ENCODE measurements at places on chromosomes 5 and 9.

- no peak for DNase-seq
Measured at GRCh38 chr5:42108468-42108867, 183.4 kb downstream of the FBXO4 start.

DNA sequence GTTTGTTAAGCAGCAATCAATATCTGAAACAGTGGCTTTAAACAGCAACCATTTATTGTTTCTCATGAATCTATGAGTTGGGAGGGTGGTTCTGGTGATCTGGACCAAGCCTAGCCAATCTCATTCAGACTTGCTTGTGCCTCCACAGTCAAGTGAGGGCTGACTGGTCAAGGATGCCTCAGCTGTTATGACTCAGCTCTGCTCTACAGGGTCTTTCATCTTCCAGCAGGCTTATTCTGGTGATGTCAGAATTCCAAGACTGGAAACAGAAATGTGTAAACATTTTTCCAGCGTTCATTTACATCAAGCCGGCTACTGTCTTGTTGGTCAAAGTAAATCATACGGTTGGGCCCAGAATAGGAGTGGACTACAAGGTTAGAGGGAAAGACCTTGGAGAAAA, 2.5 kb upstream of the PIP5K1B start:
- DNase-seq: no peak

DNA sequence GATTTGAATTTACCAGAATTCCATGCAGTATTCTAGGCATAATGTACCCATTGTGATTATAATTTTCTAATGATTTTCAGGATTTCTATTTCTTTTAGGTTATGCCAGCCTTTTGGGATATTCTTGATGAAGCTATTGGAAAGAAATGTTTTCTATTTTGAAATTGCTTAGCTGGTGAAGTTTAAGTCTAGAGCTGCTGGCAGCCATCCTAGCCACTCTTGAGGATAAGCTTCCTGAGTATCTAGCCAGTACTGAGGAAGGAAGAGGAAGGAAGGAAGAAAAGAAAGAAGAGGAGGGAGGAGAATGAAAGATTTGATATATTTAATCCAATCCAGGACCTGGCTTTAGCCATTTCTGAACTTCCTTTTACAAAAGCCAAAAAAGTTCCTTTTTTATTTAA, 142.1 kb upstream of the DAB2 start:
- no peak for DNase-seq

DNA sequence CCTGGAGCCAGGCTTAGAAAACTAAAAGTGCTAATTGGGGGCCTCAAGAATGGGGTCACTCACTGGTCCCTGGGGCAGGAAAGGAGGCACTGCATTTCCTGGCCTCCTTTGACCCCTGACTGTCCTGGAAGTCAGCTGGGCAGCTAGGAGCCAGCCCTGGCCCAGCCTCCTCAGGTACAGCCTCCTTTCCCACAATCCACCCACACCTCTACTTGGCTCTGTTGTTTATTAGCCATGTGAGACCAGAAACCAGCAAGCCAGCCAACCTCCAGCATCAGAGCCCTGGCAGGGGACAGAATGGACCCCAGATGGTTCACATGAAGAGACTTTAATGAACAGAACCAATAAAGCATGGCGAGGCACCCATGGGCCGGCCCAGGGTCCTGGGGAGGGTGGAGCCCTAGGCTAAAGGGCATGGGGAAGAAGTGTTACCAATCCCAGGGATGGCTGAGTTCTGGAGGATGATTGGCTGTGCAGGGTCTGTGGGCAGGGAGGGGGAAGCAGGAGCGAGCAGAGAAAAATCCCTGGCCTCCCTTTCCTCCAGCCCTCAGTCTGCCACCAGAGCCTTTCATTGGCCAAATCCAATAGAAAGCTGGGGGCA, 55.3 kb upstream of the ANGPTL2 start:
- DNase-seq: no peak

DNA sequence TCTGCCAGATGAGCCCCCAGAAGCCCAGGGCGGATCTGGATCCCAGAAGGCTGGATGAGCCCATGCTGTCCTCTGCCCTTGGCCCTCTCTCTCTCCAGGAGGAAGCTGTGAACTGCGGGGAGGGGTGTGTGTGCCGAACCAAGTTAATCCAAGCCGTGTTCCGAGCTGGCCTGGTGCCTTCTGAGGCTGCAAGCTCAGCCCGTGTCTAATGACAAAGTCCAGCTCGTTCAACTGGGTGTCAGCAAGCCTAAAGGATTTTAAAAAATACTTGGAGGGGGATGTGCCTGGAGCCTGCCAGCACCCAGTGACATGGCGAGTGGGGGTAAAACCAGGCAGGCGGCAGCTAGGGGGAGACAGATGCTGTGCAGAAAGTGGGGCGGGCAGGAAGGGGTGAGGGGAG, 8.0 kb downstream of the STC2 start:
- no peak for DNase-seq

GRCh38 chr5:139501381-139501780, 18.8 kb upstream of the STING1 start:
- DNase-seq: no peak

- peak; percentile 31 for DNase-seq
Measured at GRCh38 chr5:179166886-179167841, 107.0 kb downstream of the ZNF354C start.

Data from CD4-positive, alpha-beta T cell treated with Interleukin-2 at 100 ng/mL for 4 hours (primary cell).